A549 (cell line): ENCODE measurements at places on chromosomes 1 and 21. TPM values are rescaled to one million over a fixed set of nuclear protein-coding genes. Genes with fewer than 3 reads are reported as not detected.

- DNase-seq, result no peak
Measured at GRCh38 chr1:165675794-165676193, 22.6 kb downstream of the ALDH9A1 start.

DMRTA2 gene
- 0.07 to 0.13 TPM (median 0.12 TPM) in 3 replicates for polyA plus RNA-seq

CFAP74 gene
- polyA plus RNA-seq, result 0.03 to 0.05 TPM in 2 of 3 replicates, not detected in the other

HSD3B2 gene
- not detected in 3 replicates for polyA plus RNA-seq

DNA sequence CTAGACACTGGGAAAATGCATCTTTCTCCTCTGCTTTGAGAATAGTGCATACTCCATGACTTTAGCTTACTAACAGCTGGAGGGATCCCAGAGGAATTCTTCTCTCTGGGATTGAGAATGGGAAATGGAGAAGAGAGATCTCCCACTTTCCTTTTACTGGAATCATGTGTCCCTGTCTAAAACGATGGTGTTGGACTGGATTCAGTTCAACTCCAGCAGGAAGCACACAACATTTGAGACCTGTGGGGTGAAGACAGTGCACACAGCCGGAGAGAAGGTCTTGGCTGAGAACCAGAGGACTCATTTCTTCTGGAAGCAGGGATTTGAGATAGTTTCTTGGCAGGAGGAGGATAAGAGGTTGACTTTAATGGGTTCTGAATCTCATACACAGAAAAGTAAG is 58.7 kb downstream of the TRABD2B start:
- no peak for DNase-seq

NIBAN1 gene
- 0.33 to 0.67 TPM (median 0.35 TPM) in 3 replicates for polyA plus RNA-seq

DNA sequence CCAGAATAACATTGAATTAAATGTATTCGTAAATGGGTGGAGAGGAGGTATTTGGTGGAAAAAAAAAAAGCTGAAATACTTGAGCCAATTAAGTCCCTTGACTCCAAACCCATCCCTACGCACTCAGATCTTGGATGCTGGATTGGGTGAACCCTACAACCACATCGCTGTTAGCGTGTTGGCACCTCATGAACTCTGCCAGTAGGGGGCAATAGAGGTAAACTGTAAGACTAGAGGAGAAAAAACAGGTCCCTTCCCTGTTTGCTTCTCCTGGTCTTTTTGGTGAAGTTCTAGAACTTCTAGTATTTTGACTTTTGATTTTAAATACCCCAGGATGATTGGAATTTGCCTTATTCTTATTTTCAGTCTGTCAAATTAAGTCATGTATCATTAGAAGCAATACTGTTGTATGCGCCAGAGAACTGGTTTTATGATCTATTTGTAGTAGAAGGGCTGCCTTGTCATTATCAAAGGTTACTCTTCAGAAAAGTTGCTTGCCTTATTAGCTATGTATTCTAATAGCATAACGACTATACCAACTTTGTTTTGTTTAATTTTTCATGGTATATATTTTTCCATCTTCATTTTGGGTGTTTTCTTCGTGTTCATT is 1.9 kb upstream of the OR13G1 start:
- peak; percentile 42 for DNase-seq

DNA sequence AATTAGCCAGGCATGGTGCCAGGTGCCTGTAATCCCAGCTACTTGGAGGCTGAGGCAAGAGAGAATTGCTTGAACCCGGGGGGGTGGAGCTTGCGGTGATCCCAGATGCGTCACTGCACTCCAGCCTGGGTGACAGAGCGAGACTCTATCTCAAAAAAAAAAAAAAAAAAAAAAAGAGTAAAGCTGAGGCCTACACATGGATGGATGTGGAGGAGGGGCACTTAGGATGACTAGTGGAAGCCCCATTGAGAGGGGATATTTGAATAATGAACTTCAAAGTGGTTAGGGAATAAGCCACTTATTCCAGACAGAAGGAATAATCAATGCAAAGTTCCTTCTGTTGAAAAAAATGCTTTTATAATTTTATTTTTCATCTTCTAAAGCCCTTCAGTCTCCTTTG is 51.4 kb downstream of the PTBP2 start:
- DNase-seq, result no peak

- DNase-seq, result no peak
Measured at GRCh38 chr1:7584157-7584556, 186.9 kb upstream of the VAMP3 start.

AKNAD1 gene
- polyA plus RNA-seq, result 0.72 to 1.3 TPM (median 1.2 TPM) in 3 replicates

- DNase-seq, result no peak
Measured at GRCh38 chr1:114173680-114174079, 20.0 kb upstream of the SYT6 start.

OR2AK2 gene
- not detected in 3 replicates for polyA plus RNA-seq

- no peak for DNase-seq
Measured at GRCh38 chr1:110680036-110680735, 5.4 kb upstream of the KCNA3 start.
